Hematopoietic multipotent progenitor cell treated with erythropoietin and hydrocortisone succinate and interleukin-3 and kit ligand, for 17 days (in vitro differentiated cells): ENCODE measurements at places on chromosomes 16 and 17.

DNA sequence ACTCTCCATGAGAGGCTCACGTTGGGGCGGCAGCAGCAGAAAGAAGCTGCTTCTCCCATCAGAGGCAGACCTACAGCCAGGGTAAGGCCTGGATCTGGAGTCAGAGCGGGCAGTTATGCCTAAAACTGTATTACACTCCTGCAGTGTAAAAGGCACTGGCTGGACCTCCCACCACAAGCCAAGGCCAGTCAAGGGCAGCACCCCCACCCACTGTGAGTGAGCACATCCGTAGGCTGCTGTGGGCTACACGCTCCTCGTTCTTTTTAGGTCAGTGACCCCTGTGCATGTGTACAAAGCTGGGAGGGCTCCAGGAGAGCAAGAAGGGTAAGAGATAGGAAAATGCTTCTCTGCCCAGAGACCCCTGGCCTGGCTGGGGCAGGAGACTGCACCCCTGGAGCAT lies 20.7 kb downstream of the DCAKD start:
- no peak for DNase-seq

DNA sequence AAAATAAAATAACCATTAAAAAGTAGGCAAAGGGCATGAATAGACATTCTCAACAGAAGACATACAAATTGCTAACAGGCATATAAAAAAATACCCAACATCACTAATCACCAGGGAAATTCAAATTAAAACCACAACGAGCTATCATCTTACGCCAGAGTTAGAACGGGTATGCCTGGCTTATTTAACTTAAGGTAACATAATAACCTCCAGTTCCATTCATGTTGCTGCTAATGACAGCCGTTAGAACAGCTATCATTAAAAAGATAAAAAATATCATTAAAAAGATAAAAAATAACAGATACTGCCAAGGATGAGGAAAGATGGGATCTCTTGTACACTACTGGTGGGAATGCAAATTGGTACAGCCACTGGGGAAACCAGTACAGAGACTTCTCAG lies 89.3 kb downstream of the GAS7 start:
- DNase-seq: no peak

- no peak for DNase-seq
These were observed 16.5 kb downstream of the TBX2 start for GRCh38 chr17:61416211-61416539.

- DNase-seq: no peak
These were observed 10.9 kb downstream of the NHERF1 start for GRCh38 chr17:74759243-74759801.

DNA sequence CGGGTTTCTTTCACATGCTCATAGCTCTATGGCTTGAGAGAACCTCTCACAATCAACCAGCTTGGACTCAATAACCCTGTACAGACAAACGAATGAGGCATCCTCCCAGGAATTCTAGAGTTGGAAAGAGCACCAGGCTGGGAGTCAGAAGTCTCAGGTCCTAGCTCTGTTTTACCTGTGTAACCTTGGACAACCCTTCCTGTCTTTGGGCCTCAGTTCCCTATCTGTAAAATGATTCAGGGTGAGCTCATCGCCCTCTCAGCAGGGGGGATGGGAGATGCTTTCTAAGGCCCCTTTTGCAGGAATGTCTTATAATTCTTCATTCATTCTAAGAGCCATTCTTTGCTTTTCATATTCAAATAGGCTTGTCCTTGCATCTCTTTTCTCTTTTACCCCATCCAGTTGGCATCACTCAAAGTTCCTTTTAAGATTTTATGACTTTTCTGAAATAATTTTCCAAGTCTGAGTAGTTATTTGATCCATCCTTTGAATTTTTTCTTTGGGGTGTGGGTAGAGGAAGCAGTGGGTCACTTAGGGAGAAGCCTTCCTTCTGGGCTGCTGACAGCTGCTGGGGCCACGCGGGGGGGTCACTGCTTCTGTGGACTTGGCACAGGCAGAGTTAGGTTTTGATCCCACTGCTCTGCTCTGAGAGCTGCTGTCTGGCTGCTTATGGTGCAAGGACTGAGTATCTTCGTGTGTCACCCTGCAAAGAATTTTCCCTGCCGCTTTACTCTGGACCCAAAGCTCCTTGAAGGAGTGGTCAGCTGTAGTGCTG lies 102.7 kb downstream of the UTP18 start:
- DNase-seq: no peak

DNA sequence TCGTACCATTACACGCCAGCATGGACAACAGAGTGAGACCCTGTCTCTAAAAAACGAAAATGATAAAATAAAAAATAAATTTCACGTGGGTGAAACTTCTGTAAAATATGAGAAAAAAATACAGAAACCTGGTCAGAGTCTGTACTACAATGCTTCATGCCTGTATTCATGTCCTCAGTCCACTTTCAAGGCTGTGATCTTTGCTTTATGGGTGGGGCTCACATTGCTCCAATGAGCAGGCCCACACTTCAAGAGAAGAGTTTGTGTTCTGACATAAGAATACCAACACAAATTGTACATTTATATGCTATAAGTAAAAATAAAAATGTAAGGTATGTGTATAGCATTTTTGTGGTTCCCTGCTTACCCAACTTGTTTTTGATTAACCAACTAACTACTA lies 32.2 kb upstream of the ABCA3 start:
- no peak for DNase-seq

DNA sequence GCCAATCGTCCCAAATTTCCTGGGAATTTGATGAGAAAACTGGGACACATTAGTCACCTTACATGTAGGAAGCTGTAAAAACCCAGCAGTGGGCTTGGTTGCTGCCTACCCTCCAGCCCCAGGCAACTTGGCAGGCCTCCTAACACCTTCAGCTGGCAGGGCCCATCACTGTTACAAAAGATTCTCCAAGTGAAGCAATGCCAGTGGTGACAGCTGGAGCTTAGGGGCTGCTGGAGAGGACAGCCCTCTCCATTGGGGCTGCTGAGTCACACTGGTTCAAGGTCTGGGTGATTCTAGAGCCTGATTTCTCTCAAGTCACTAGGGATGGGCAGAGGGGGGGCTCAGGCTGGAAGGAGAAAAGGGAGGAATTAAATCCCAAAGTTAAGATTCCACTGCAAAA lies 180.6 kb downstream of the COPRS start:
- no peak for DNase-seq

GRCh38 chr17:82703935-82704865 lies 5.7 kb upstream of the RAB40B start:
- no peak for DNase-seq

DNA sequence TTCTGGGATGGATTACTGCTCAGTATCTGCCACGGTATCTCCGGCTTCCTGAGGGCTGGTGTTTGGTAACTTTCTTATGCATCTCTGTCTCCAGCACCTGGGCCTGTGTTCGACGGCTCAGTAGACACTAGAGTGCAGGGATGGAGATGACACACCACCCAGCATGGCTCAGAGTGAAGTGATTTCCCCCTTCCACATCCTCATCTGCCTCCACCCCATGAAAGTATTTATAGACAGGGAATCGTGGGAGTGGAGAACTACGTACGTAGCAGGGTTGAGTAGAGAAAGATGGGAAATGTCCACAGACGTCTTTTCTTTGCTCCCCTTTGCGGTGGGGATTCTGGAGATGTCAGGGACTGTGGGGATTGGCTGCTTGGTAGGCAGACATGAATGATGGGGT lies 11.8 kb upstream of the SLC25A19 start:
- no peak for DNase-seq

DNA sequence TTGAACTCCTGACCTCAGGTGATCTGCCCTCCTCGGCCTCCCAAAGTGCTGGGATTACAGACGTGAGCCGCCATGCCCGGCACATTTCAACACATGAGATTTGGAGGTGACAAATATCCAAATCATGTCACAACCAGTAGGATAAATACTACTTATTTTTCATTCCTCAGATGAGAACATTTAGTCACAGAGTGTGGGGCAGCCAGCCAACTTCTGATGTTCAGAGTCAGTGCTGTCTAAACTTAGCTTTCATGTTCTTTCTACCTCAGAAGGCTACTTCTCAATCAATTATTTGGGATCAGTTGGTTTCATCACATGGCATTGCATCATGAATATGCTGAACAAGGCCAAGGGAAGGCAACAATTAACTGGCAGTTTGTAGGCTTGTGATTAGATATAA lies 134.5 kb downstream of the CDH13 start:
- DNase-seq: no peak

DNA sequence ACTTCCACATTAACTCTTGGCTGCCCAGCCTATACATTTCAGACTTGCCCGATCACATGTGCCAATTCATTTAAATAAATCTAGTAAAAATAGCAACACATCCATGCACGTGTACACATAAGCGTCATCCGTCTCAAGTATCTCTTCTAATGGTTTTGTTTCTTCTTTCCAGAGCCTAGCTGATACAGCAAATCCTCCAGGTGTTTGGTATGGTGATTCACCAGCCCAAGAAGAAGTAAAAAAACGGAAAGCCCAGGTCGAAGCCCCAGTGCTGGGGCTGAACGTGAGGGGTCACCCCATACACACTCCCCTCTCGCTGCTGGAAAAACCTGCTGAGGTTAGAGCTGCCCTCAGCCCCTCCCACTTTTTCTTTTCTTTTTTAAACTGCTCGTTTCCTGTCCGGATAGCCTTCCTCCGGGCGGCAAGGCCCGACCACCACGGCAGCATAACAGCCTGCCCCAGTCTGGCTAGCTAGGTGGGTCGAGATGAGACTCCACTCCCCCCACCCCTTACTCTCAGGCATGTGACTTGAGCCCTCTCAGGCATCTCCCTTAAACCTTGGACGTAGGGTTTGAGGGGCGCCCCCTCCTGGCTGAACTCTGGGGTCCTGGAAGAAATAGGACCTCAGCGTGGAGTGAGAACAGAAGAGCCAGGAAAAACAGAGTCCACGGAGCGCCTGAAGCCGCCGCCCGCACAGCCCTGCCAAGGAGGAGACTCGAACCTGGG lies 13.9 kb upstream of the OR1F1 start:
- peak; percentile 44 for DNase-seq

DNA sequence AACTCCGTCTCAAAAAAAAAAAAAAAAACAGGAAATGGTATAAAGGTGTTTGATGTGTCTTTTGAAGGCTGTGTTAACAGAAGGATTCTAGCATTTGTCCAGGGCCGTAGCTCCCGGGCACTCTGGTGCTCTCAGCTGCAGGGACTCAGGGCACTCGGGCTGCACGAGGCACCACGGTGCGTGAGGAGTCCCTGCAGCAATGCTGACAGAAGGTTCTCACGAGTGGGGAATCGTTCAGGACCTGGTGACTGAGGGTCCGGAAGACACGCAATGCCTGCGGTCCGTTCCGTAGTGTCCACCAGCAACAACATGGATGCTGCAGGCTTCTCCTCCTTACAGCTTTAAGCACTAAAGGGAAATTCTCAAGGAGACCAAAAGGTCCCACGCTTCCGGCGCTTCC lies 12.6 kb upstream of the FAAP100 start:
- no peak for DNase-seq

GRCh38 chr16:68417711-68418301 lies 30.5 kb downstream of the SMPD3 start:
- peak; percentile 76 for DNase-seq

- DNase-seq: peak; percentile 48
These were observed 6.7 kb downstream of the RUNDC3A start for GRCh38 chr17:44314869-44315661.

DNA sequence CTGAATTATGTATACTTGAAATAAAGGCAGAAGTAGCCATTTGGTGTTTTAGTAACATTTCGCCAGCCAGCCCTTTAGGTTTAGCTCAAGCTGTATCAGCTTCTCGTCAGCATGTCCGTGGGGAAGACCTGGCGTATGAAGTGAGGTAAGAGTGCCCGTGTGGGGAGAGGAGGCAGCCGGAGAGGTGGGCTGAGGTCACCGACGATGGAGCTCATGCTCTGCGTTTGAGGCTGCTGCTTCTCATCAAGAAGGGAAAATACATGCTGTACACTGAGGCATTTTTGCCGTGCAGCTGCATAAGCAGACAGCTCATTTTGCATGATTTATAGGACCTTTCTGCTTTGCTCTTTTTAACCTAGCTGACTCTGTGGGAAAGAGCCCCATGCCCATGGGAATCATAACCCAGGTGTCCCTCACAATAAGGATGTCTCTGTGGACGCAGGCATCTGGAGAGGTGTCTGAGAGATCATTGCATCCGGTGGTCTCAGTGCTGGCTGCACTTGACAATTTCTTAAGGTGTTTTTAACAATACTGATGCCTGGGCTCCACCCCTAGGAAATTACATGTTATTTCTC lies 179.1 kb downstream of the ABCC12 start:
- DNase-seq: no peak

GRCh38 chr17:17661134-17661533 lies 20.1 kb upstream of the RAI1 start:
- no peak for DNase-seq

DNA sequence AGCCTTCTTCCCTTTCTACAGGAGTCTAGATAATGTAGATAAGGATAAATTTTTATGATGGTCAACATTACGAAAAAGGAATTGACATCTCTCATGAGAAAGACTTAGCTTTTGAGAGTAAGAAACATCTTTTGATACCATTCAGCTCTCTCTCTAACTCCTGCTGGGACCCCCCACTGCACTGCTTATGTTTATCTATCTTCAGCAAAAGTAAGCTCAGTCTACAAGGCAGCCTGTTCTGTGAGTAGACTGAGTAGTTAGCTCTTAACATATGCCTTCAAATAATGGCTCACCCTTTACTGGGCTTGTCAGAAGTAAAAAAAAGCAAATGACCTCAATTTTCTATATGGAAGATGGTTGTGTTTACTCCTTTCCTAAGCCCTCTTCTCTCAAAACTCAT lies 372.2 kb upstream of the CDH11 start:
- DNase-seq: no peak

DNA sequence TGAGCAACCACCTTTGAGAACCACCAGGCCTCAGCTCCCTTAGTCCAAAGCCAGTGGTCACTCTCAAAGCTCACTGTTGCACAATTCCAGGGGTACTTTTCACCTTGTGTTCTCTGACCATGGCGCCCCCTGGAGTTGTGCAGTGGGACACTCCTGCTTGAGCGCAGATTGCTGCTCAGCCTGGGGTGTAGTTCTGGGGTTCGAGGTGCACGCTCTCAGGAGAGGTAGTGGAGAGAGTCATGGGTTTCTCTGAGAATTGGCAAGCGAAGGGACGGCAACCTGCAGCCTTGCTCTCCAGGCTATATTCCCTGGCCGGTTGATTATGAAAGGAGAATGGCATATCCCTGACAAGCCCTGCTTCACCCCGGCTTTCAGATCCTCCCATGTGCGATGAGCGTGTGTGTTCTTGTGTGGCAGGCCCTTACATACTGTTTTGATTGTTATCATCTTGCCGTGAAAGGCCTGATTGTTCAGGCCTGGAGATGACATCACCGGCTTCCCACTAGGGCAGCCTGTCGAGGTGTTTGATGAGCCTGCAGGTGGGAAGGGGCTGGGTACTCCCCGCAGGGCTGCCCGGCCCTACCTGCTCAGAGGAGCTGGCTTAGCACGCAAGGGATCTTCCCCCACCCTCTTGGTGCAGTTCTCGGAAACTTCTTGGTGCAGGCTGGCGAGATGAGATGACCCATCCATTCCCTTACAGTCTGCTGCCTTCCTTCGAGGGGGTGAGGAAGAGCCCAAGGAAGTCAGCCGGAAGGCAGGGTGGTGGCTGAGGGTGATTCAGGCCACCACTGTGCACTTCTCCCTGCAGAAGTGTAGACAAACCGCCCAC lies 431.2 kb downstream of the SLC39A11 start:
- DNase-seq: no peak
